Forelimb muscle (tissue), 1 donor: ENCODE measurements at places on chromosomes 1 and 21. TPM values are rescaled to one million over a fixed set of nuclear protein-coding genes. Genes with fewer than 3 reads are reported as not detected.

The KRTAP13-2 gene
- not detected for polyA plus RNA-seq

The GORAB gene
- polyA plus RNA-seq, result 18.4 TPM

The PLEKHG5 gene
- 10.6 TPM for polyA plus RNA-seq

GRCh38 chr21:42230178-42230577 lies 11.2 kb downstream of the ABCG1 start:
- no peak for DNase-seq

DNA sequence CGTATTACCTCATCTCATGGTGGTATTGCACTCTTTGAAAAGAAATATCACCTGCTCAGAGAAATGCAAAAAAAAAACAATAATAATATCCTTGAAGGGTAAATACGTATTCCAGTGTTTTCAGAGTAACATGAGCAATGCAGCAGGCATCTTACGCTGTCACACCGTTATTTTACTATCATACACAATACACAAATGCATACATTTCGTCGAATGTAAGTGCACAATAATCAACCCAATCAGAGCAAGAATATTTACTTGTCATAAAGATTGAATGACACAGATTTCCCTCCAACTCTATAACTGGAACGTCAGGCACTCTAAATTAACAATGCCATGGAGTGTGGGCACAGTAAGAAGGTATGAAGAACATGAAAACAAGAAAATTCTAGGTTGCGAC lies 1050.1 kb downstream of the PLA2G4A start:
- no peak for DNase-seq

- no peak for DNase-seq
Measured at GRCh38 chr1:8646996-8647395, 170.4 kb downstream of the RERE start.

DNA sequence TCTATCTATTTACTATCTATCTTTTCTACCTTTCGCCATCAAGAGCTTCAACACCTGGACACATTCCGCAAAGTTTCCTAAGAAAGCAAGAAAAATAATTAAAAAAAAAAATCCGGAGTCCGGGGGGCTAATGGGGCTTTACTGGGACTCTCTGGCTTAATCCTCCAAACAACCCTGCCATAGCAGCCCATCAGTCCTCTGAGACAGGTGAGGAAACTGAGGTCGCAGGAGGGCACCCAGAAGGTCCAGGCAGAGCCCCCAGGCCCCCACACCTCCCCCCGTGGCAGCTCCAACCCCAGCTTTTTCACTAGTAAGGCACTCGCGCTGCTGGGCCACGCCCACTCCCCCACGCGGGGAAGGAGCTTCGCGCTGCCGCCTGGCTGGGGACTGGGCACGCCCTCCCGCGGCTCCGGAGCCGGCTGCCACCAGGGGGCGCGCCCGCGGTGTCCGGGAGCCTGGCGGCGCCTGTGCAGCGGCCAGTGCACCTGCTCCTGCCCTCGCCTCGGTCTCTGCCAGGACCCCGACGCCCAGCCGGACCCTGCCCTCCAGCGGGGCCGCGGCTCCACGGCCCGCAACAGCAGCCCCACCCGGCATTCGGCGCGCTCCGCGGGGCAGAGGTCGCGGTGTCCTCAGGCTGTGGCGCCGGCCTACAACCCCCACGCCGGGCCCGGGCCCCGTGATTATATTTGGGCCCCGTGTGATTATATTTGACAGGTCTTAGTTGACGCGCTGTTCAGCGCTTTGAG lies 54.1 kb upstream of the SAMD11 start:
- DNase-seq, result no peak

The CYP4Z1 gene
- polyA plus RNA-seq, result 0.27 TPM

- DNase-seq, result no peak
Measured at GRCh38 chr1:2003541-2004131, at the start of gene CFAP74. TSS of gene CFAP74 (minus strand) at chr1:2003786. CDS start at chr1:1990956, 12,830 bp downstream.

GRCh38 chr1:154324669-154325582 lies at the start of gene ATP8B2:
TSS of gene ATP8B2 (plus strand) at chr1:154325525. CDS start at chr1:154328142, 2,617 bp downstream.
- DNase-seq, result peak; percentile 60

DNA sequence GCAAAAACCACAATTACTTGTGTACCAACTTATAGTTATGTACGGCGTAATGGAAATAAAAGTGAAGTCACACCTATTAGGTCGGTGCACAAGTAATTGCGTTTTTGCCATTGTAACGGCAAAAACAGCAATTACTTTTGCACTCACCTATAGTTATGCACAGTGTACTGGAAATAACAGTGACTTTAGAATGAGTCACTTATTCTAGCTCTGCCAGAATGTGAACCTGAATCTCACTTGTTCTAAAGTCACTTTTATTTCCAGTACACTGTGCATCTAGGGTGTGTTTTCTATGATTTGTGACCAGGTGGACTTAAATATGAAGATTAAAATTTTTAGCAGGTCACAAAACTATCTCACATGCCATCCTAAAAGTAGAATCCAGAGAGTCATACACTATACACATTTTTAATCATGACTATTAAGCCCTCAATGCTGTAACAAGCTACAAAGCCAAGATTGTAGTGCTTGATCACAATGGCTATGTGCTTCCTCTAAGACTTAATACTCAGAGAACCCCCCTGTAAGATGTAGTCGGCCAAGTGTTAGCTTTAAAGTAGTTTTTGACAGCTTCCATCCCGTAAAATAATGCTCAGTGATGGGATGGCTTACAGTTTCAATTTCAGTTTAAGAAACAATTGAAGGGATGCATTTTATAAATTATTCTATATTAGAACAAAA lies 218.8 kb downstream of the NEGR1 start:
- no peak for DNase-seq

The C2CD4D gene
- 0.23 TPM for polyA plus RNA-seq

GRCh38 chr1:44000122-44000665 lies 8.8 kb downstream of the CCDC24 start:
- DNase-seq, result no peak

DNA sequence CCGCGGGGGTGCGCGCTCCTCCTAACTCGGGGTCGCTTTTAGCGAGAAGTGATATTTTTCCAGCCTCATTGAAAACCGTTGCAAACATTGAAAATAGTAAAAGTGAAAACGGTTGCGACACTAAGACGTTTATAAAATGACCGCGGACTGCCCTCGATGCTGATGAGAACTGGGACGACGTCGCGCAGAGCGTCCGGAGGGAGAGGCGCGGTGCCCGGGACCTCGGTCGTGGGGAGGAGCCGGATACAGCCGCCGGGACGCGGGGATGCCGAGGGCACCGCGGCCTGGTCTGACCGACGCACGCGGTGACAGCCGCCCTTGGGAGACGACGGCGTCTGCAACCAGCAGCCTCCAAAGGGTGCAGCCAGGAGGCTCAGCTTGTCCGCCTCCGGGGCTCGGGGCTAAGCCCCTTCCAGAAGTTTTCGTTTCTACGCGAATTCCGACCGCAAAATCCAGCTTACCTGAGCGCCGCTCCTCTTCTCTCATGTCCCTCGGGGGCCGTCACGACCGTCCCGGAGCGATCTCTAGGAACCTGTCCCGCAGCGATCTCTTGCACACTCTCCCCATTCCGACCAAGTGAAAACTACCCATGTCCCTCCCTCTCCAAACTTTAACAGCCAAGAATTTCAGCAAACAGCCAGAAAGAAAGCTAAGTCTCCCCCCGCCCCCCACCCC lies 144.4 kb upstream of the ETS2 start:
- DNase-seq, result no peak

The C1QTNF12 gene
- 4.8 TPM for polyA plus RNA-seq

The MCOLN3 gene
- 3.4 TPM for polyA plus RNA-seq

The MIXL1 gene
- 0.44 TPM for polyA plus RNA-seq

The GJA5 gene
- polyA plus RNA-seq, result 15.8 TPM

GRCh38 chr1:227940791-227941241 lies 6.9 kb downstream of the WNT9A start:
- no peak for DNase-seq

GRCh38 chr1:118202076-118202608 lies 17.1 kb upstream of the SPAG17 start:
- no peak for DNase-seq

- DNase-seq, result no peak
Measured at GRCh38 chr21:42063571-42064521, 7.3 kb upstream of the UMODL1 start.

The IFNAR2 gene
- polyA plus RNA-seq, result 10.0 TPM

The EPHA10 gene
- not detected for polyA plus RNA-seq

DNA sequence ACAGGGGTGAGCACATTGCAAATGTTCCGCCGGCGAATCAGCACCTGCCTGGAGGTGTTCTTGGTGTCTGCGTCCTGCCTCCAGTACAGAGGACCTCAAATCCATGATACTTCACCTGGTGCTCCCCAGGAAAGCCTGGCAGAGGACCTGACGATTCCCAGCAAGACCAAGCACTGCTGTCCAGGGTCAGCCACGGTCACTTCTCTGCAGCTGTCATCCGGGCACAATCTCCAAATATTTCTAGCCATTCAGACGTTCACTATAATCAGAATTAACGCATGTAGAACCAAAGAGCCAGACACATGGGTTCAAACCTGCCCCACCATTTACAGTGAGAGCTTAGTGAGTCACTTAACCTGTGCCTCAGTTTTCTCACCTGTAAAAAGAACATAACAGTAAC lies 74.5 kb downstream of the CLIC6 start:
- no peak for DNase-seq

DNA sequence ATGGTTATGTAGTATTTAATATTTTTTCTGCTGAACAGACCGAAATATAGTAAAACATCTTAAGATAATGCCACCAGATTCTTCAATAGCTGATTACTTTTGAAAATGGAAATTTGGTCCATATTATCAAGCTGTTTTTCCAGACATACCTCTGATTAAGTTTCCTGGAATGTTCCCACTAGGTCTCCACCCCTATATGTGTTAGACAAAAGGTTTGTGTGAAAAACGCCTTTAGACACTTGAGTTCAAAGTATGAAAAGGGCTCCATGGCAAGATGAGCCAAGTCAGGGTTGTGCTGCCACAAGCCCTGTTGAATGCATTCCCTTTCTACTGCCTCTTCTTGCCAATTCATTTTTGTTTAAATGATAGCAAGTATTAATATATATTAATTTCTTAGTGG lies 52.7 kb downstream of the ZBTB17 start:
- DNase-seq, result no peak

GRCh38 chr1:14756589-14757285 lies 158.3 kb downstream of the KAZN start:
- no peak for DNase-seq

The SHISAL2A gene
- polyA plus RNA-seq, result 3.9 TPM

DNA sequence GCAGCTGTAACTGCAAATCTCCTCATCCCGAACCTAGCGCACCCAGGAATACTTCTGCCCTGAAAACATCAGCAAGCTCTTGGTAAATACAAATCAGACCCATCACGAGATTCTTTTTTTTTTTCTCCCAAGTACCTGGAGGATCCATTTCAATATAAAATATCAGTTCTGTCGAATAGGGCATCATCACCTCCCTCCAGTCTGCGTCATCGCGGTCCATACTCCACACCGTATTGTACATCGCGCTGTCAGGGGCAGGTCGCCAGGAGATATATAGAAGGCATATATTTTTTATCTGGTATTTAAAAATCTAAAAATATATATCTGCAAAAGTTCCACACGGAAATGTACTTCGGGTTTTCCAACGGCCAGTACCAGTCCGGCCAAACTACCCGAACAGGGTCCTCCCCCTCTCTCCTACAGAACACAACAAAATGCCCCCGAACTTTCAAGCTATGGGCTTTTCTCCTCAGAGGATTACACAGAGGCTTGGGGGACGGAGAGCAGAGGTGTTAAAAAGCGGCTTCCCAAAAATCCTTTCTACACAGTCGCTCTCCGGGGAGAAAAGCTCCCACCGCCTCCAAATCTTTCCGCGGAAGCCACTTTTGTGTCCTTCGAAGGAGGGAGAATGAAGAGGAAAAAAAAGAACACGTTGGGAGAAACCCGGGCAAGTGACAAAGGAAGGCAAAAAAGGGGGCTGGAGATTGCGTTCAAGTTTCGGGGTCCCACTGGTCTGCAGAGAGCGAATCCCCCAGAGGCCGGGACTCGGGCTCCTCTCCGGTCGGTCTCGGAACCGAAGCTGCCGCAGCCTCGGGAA lies 509 bp downstream of the PIK3R3 start:
- DNase-seq, result no peak

DNA sequence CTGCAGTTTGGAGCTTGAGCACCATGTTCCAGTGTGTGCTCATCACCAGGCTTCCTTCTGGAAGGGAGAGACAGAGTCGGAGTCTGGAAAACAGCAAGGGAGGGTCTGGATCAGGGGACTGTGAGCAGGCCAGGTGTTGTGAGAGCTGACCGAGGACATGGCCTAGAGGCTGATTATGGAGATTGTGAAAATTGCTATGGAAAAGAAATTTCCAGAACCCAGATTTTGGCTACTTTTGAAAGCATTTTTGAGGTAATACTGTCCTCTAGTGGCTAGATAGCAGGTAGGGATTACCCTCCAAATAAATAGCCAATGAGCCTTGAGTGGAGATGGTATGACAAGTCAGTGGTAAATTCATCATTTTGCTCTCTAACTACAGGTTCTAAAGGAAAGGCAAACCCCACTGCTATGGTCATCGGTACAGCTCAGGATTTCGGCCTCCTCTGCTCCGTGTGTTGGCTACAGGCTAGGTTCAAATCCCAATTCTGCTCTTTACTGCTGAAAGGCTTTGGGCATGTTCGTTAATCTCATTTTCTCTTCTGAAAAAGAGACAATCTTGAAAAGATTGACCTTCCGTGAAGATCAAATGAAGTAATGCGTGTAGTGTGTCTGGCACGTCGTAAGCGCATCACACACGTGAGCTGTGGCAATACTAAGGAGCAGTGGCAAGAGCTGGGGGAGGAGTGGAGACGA lies 1.0 kb upstream of the HAO2 start:
- peak; percentile 25 for DNase-seq

DNA sequence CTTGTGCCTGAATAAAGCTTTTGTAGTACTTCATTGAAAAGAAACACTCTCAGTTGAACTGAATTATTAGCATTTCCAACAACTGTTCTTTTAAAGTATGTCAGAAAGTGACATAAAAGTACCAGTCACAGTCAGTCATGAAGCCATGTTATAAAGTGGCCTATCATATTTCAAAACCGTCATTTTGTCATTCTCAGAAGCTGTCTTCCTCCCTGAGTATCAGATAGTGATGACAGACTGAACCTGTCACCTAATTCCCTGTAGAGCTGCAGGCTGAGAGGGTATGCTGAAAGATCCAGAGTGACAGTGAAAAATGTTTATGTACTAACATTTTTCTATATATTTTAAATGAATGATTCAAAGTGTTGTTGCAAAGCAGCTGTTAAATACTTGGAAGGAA lies 1121.7 kb upstream of the PRMT6 start:
- no peak for DNase-seq

The MYCL gene
- polyA plus RNA-seq, result 2.5 TPM

DNA sequence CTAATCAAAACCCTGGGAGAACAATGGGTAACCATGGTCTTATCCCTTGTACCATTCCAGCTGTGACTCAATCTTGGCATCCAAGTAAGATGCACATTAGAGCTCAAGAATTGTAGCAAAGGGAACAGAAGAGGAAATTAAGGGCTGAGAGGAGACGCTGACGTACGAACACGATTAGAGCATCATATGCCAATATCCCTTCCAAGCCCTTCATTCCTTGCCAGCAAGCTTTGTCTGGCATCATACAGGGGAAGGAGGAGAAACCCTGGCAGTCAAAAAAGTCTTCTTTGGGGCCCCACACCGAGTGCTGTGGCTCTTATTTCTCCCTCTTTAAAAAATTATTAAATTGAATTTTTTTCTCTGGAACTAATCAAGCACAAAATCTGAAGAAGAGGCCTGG lies 120.9 kb downstream of the ASTN1 start:
- no peak for DNase-seq
